ENCODE measurements at places on chromosomes 11 and 22.

GRCh38 chr11:60169264-60169915, 13.5 kb downstream of the MS4A6A start:
- DNase-seq, result no peak

DNA sequence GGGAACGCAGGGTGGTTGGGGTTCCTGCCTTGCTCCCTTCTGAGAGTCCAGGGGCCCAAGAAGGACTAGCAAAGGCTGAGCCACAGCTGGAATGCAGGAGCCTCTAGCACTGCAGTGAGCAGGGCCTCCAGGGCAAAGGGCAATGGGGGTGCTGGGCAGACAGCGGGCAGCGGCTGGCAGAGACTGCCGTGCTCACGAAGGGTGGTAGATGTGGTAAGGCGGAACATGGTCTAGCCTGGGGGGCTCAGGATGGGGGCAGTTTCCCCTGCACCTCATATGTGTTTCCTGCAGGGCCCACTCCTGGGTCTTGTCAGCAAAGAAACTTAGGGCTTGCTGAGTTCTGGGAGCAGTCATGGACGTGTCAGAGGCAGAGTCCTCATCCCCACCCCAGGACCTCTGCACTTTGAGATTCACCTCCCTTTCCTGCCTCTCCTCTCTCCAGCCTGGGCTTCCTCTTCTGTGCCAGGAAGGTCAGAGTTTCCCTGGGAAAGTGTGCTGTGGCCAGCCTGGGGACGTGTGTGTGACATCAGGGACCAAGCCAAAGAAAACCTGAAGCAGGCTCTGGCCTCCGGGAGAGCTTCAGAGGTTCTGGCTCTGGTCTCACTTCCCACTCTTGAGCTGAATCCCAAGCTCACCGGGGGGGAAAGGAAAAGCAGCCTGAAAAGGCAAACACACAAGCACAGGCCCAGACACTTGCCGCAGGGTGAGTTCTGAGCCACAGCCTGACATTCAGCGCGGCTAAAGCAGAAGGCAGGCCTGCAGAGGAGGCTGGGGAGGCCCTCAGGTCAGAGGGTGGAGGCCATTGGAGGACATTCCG, 4.4 kb downstream of the MOGAT2 start:
- no peak for DNase-seq

GRCh38 chr11:75816561-75817239, 1.7 kb downstream of the UVRAG start:
- DNase-seq, result no peak

- no peak for DNase-seq
Observed at GRCh38 chr22:29528144-29528543, 25.4 kb downstream of the THOC5 start.

GRCh38 chr11:9977554-9977953, 313.7 kb downstream of the SWAP70 start:
- no peak for DNase-seq

Measured in iPS-NIHi11 (cell line).